Progenitor cell of endocrine pancreas (in vitro differentiated cells): ENCODE measurements at places on chromosomes 11 and 22. TPM values are rescaled to one million over a fixed set of nuclear protein-coding genes. Genes with fewer than 3 reads are reported as not detected.

Gene LGR4
- total RNA-seq, result 138 and 154 TPM in 2 replicates

Gene SMIM38
- 0.65 and 1.2 TPM in 2 replicates for total RNA-seq

Gene TPBGL
- total RNA-seq, result 0.11 TPM in 1 of 2 replicates, not detected in the other

Gene OR10A2
- total RNA-seq, result not detected in 2 replicates

Gene GRAMD1B
- total RNA-seq, result 4.5 and 5.1 TPM in 2 replicates

DNA sequence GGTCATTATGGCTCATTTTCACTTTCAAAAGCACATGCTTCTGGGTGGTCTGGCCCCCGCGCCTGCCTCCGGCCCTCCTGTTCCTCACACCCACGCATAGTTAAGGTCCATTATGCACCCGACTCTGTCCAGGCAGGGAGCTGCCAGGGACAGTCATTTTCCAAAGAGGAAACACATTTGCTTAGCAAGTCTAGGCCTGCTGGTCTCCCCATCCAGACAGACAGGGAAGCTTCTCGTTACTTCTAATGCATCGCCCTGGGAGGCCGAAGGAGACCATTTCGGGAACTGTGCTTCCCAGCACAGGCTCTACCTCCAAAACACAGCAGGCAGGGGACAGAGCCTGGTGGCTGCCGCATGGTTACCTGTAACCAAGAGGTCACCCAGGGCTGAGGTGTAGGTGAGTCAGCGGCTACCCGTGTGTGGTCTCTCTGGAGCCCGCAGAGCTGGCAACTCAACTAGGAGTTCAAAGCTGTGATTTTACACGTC, 87.1 kb upstream of the SHANK2 start:
- DNase-seq, result no peak

- DNase-seq, result no peak
Observed at GRCh38 chr11:83249972-83250593, 36.1 kb downstream of the CCDC90B start.

DNA sequence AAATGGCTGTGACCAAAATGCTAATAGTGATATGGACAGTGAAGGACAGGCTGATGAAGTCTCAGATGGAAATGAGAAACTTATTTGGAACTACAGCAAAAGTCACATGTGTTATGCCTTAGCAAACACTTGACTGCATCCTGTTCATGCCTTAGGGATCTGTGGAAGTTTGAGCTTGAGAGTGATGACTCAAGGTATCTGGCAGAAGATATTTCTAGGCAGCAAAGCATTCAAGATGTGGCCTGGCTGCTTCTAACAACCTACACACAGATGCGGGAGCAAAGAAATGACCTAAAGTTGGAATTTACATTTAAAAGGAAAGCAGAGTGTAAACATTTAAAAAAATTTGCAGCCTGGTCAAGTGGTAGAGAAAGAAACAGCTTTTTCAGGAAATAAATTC, 28.1 kb upstream of the CD81 start:
- no peak for DNase-seq

- DNase-seq, result no peak
Observed at GRCh38 chr11:130198964-130199363, 39.4 kb downstream of the ST14 start.

DNA sequence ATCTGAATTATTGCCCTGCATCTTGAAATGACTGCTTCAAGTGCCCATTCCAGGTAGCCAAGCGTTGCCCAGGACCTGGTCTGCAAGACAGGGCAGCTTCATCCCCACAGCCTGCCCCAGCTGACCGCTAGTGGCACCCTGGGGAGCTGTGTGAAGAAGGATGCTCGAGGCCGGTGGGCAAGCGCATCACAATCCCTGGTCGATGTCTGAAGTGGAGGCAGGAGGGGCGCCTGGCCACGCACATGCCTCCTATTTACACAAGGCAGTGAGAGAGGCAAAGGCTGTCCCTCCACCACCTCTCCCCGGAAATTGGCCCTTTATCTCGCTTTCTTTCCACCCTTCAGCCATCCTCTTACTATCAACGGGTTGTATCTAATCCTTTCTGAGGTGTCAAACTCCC, 28.1 kb upstream of the PHF21A start:
- no peak for DNase-seq
